ENCODE measurements at places on chromosomes 16 and 17.

DNA sequence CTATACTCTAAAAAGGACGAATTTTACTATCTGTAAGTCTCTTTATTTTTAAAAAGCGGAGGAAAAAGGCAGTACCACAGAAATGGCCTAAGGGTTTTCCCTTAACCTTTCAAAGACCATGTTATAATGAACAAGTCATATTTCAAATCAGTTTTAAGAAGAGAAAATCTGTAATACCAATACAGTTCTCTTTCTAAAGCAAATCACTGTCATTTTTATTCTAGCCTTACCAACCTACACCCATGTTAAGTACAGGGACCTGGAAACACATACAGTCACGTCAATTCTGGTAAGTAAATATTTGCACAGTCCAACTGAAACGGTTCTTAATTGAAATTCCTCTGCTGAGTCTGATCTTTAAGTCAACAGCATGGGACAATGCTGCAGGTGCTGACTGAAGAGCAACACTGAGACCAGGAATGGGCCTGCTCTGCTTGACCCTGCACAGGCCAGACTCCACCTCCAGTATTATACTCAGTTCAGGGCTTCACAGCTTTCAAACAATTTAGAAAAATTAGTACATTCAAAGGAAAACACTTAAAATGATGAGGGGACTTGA lies 20.2 kb downstream of the MBTPS1 start:
- DNase-seq, result no peak

GRCh38 chr17:5931616-5932015 lies 138.6 kb upstream of the WSCD1 start:
- no peak for DNase-seq

DNA sequence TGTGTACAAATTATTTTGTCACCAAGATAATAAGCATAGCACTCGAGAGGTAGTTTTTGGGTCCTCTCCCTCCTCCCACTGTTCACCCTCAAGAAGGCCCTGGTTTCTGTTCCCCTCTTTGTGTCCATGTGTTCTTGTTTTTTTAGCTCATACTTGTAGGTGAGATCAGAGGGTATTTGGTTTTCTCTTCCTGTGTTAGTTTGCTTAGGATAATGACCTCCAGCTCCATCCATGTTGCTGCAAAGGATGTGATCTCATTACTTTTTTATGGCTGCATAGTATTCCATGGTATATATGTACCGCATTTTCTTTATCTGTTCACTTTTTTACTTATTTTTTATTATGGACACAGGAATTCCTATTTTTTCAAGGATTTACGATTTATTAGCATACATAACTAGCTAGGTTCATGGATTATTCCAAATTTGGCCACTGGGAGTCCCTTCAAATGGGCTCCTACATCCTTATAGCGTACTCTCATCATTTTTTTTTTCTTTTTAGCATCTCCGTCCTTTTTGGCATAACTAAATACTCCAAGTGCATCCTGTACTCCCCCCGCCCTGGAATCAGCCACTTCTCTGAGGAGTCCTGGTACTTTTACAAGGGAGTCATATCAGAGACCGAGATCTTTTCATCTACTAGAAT lies 7.3 kb downstream of the TADA2A start:
- no peak for DNase-seq

DNA sequence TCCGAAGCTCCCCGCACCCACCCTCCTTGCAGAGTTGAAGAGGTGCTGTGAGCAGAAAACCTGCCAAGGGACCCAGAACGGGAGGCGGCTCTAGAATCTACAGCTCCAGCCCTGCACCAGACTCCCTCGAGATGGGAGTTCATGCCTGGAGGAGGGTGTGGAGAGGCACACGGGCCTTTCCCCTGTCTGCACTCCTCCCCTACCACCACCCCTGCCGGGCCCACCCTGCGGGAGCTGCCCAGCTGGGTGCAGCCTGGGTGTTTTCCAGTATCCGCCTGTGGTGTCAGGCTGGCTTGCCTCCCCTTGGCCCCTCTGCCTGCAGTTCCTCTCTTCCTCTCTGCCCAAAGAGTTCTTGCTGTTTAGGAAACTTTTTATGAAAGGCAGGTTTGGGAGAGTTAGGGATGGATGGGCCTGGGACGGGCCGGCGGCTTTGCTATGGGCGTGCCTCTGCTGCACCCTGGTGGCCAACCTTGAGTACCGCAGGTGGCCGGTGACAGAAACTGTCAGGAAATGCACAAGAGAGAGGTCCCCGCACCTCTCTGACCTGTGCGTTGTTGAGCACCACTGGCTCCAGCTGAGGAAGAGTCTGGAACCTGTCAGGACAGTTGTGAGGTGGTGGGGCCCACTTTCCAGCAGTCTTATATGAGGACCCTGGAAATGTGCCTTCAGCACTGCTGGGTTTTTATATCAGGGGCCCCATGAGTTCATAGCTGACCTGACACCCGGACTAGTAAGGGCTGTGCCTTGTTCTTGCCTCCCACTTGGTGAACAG lies 354.1 kb downstream of the SEC14L1 start:
- DNase-seq, result peak; percentile 53

DNA sequence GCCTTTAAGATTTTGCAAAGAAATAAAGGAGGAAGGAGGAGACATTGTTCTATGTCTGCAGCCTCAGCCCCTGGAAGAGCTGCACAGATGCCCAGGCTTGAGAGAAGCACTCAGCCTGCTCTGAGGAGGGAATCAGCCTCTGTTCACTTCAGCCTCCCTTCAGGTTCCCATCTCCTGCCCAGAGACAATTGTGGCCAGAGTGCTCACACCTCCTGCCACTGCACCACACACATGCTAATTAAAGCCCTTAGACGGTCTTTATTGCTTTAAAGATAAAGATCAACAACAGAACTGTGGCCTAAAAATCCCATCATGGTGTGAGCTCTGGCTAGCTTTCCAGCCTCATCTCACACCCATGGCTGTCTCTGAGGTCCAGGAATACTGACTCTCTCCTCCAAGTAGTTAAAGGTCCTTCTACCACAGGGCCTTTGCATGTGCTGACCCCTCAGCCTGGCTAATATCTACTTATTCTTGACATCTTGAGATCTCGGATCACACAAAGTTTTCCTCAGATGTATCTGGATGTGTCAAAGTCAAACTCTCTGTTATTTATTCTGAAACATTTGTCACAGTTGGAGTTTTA lies 33.8 kb downstream of the CHD9NB start:
- no peak for DNase-seq

GRCh38 chr16:50450957-50451356 lies 82.2 kb upstream of the BRD7 start:
- no peak for DNase-seq

- DNase-seq, result no peak
Measured at GRCh38 chr16:9681508-9681907, 500.7 kb downstream of the GRIN2A start.

DNA sequence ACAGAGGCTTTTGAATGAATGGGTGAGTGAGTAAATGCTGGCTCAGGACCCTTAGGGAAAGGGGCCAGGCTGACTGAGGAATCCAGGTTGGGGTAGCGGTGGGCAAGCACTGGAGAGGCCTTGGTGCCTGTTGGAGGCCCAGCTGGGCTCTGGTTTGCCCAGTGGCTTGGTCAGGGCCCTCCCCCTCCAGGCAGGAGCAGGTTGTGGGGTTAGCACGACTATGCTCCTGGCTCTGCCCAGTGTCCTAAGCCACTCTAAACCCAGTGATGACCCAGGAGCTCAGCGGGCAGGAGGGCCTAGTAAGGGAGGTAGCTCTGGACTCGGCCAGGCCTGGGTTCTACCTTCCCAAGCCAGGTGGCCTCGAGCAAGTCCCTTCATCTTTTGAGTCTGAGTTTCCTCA lies 7.5 kb downstream of the MYO15A start:
- no peak for DNase-seq

DNA sequence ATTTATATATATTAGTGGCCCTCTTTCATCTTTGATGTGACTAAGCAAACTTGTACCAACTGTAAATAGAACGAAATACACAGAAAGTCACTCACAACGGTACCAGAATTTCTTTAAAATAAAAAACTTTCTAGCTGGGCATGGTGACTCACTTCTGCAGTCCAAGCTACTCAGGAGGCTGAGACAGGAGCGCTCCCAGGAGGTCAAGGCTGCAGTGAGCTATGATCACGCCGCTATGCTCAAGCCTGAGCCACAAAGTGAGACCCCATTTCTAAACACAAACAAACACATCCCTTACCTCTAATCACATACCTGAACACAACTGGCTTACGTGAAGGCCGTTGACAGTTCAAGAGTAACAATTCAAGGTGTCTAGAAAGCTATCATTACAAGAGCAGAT lies 29.7 kb downstream of the STAT5B start:
- no peak for DNase-seq

- no peak for DNase-seq
Measured at GRCh38 chr16:65069065-65069464, 52.8 kb downstream of the CDH11 start.

GRCh38 chr16:30054959-30055553 lies 10.5 kb upstream of the ALDOA start:
- peak; percentile 70 for DNase-seq

DNA sequence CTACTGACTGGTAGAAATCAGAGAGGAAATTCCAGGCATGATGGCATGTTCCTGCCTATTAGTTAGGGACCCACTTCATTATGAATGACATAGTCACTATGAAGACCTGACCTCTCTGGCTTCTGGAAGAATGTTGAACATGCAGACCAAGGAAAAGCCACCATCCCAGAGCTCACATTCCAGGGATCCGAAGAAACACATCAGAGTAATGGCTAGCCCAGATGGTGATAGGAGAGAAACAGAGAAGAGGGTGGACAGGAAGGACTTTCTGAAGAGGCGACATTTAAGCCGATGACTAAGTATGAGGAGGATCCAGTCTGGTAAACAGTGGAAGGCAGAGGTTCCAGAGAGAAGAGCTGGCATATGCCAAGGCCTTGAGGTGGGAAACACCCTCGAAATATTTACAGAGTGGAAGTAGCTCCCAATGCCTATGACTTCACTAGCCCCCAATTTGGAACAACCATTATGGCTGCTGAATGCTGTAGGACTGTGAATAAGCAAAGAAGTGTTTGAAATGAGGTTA lies 216.2 kb downstream of the RBFOX1 start:
- no peak for DNase-seq

DNA sequence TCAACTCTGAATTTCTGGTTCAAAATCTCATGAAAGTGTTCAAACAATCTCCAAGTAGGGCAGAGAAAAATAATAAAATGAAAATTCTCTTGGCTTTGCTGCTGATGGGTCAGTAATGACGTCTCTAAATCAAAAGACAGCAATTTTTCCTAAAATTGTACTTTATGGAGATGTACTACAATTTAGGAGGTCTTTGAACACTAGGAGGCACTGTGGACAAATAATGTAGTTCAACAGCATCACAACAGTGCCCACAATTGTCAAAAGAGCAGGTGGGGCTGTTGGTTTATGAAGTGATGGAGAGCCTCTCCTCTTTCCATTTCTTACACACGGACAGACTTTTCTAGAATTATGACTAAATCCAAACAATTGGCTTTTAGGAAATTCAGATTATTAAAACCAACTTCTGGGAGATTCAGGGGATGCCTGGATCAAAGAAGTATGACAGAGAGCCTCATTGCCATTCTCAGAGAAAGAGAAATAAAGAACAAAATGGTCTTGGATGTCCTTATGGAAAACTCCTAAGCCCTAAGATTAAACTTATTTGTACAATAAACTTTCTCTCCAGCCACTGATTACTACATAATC lies 23.8 kb downstream of the EZH1 start:
- DNase-seq, result peak; percentile 84

DNA sequence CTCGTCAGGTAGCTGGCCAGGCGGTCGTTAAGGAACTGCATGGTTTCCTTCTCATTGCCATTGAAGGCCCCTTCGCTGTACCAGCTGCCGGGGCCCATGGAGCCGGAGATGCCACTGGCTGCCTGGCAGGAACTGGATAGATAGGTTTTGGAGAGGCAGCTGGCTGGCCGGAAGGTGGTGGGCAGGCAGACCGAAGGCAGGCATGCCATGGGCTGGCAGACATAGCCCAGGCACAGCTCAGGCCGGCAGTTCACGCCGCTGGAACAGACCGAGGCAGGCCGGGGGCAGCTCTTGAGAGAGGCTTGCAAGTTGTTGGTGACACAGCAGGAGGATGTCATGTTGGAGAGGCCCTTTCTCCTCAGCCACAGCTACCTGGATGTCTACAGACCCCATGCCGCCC lies at the start of gene KRT32:
Gene KRT32, minus strand, starts transcription at position 399 of the 400 bp plus-strand sequence. Its CDS starts 61 bp downstream, at position 338.
- DNase-seq, result no peak

- DNase-seq, result no peak
Measured at GRCh38 chr16:28913946-28914724, 10.9 kb downstream of the RABEP2 start.

DNA sequence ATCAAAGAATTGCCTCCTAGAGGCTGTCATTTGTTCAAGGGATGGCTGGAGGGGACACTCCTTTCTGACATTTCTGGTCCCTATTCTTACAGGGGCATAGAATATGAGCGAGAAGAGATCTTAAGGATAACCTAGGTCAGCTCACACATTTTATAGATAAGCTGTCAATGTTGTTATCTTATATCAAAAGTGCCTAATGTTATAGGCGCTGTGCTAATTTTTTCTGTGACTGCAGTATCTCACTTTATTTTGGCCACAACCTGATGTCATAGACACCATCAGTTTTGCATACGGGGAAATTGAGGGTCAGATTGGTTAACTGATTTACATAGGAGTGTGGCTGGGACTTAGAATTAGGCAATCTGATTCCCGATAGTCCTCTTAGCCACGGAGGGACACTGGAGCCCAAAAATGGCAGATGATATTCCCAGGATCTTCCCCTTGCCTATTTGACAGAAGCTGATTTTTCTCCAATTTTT lies 1.2 kb downstream of the CPD start:
- peak; percentile 51 for DNase-seq

DNA sequence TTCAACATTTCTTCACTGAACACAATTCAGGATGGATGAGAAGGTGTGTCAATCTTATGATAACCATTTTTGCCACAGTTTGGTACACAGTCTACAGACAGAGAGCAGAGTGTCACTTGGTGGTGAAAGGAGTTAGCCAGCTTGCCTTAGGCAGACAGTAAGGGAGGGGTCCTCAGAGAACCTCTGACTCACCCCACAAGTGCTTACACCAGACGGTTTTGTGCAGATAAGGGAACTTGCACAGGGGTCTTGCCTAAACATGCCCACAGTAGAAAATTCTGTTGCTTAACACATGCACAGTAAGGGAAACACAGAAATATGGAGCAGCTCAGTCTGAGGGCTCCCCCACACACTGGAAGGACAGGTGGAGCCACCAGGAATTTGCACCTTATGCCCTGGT lies 204.5 kb upstream of the CDH8 start:
- DNase-seq, result peak; percentile 2
